SJCRH30 (cell line): ENCODE measurements at places on chromosomes 13 and 19. TPM values are rescaled to one million over a fixed set of nuclear protein-coding genes. Genes with fewer than 3 reads are reported as not detected.

GRCh38 chr19:46036744-46037128 is 4.1 kb downstream of the IGFL4 start:
- H3K27me3 ChIP-seq: no peaks in the 10 kb centered on the region
- H3K36me3 ChIP-seq: no peaks in the 10 kb centered on the region
- H3K27ac ChIP-seq: peak overlapping the region; percentile 50
- no peak overlapping the region for H3K4me3 ChIP-seq

GRCh38 chr13:79725841-79726240 is 244.9 kb downstream of the NDFIP2 start:
- H3K27me3 ChIP-seq: no peaks in the 10 kb centered on the region
- no peak for DNase-seq
- peaks cover 47% of the 10 kb centered on the region for H3K4me1 ChIP-seq
- H3K36me3 ChIP-seq: no peaks in the 10 kb centered on the region
- H3K4me3 ChIP-seq: no peak overlapping the region

GRCh38 chr19:6267552-6268381 is 12.0 kb downstream of the MLLT1 start:
- H3K4me1 ChIP-seq: no peaks in the 10 kb centered on the region
- no peak for DNase-seq
- no peak overlapping the region for H3K27ac ChIP-seq
- peaks cover 10% of the 10 kb centered on the region for H3K36me3 ChIP-seq
- no peak overlapping the region for H3K4me3 ChIP-seq

CEACAM4 gene
- total RNA-seq: not detected in 2 replicates

DNA sequence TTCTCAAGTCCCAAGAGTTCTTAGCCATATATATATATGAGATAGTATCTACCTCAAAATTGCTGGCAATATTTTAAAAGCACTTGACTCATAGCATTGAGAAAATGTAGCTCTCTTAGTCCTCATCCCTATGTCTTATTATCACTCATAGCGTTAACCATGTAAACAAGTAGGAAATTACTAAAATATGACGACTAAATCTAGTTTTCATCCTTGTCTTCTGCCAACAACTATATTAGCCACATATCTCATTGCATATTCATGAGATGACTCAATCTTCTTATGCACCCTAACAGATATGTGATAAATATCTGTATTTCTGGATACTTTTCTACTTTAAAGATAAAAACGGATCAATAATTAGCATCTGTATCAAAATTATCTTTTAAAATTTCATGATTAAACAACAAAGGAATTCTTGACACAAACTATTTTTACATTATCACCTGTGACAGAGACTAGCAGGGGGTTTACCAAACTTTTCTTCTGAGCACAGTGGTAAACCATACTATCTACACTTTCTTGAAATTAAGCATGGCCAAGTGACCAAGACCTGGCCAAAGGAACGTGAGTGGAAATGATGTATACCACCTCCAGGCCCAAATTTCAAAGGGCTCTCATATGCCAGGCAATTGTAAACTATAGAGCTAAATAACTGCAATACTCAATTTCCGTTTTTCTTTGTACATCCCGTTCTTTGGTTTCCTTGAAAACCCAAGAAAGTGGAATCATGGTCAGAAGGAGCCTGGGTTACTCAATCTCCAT is 45.7 kb downstream of the ZC3H13 start:
- no peaks in the 10 kb centered on the region for H3K27me3 ChIP-seq
- peaks cover 40% of the 10 kb centered on the region for H3K36me3 ChIP-seq
- H3K4me1 ChIP-seq: no peaks in the 10 kb centered on the region
- no peak for DNase-seq
- H3K4me3 ChIP-seq: no peak overlapping the region

DNA sequence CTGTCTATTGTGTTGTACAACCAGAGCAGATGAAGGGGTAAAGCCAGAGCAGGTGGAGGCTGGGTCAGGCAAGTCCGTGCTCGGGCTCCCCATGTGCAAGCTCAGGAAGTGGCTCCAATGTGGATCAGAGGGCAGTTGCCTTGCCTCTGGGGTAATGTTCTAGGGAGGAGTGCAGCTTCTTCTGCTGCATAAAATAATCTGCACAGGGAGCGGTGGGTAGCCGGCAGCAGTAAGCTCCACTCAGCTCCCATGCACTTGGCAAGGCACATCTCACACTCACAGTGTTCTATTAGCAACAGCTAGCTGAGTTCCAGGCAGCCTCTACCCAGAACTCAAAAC is 565.3 kb upstream of the SLITRK1 start:
- no peak overlapping the region for H3K4me3 ChIP-seq
- H3K27ac ChIP-seq: no peak overlapping the region
- H3K27me3 ChIP-seq: no peaks in the 10 kb centered on the region
- no peak for DNase-seq

DNA sequence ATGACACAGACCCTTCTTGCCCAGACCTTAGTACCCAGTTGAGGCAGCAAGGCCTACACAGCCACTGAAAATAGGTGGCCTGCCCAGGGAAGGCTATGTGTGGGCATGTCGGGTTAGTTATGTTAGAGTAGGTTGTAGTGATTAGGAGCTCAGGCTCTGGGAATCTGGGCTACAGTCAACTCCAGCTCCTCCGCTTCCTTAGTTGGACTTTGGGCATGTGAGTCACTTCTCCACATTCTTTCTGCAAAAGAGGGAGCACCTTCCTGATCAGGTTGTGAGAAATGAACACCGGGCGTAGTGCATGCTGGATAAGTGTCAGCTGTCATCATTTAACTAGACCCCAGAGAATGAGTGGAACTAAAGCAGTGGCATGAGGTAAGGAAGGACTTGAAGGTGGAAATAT is 64.8 kb downstream of the ARHGAP35 start:
- H3K27ac ChIP-seq: no peak overlapping the region
- H3K4me3 ChIP-seq: no peak overlapping the region
- DNase-seq: no peak
- H3K4me1 ChIP-seq: 0 out of 2 replicates have a peak, but pooled peaks cover 3% of the 10 kb centered on the region
- peaks cover 29% of the 10 kb centered on the region for H3K36me3 ChIP-seq

THSD1 gene
- 9.9 and 12.2 TPM in 2 replicates for total RNA-seq

- no peak overlapping the region for H3K4me3 ChIP-seq
- H3K27me3 ChIP-seq: no peaks in the 10 kb centered on the region
- no peak for DNase-seq
- H3K27ac ChIP-seq: no peak overlapping the region
These were observed 86.7 kb downstream of the GNG7 start for GRCh38 chr19:2615782-2616181.

- H3K36me3 ChIP-seq: peaks cover 21% of the 10 kb centered on the region
- peaks cover 3% of the 10 kb centered on the region; the same call in 1 of the 2 replicates for H3K4me1 ChIP-seq
- H3K27ac ChIP-seq: no peak overlapping the region
- no peak overlapping the region for H3K4me3 ChIP-seq
These were observed 1.6 kb upstream of the EPN1 start for GRCh38 chr19:55673465-55673864.

DNA sequence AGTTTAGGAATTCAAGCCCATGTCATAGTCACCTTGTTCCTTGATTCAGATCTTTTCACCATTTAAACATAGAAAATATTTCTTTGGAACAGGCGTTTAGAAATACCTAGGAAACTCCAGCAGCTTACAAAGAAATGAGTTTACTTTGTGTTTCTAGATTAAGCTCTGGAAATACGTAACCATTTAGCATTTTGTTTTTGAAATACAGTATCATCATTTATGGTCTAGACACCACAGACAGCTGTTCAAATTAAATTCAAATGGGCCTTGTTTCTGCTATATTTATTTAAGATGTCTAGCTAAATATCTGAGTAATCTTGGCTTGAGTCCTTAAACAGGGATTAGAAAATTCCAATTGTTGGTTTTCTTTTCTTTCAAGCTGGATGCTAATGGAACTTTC is 228.5 kb downstream of the NDFIP2 start:
- peak overlapping the region; percentile 95 for H3K27ac ChIP-seq
- no peaks in the 10 kb centered on the region for H3K36me3 ChIP-seq
- H3K27me3 ChIP-seq: no peaks in the 10 kb centered on the region
- no peak overlapping the region for H3K4me3 ChIP-seq

- no peaks in the 10 kb centered on the region for H3K36me3 ChIP-seq
- no peaks in the 10 kb centered on the region for H3K27me3 ChIP-seq
- no peak overlapping the region for H3K4me3 ChIP-seq
- no peaks in the 10 kb centered on the region for H3K4me1 ChIP-seq
- no peak overlapping the region for H3K27ac ChIP-seq
These were observed 422.1 kb downstream of the COG6 start for GRCh38 chr13:40077396-40078027.

- no peaks in the 10 kb centered on the region for H3K36me3 ChIP-seq
- H3K4me1 ChIP-seq: no peaks in the 10 kb centered on the region; the same call in 1 of the 2 replicates
- H3K27me3 ChIP-seq: no peaks in the 10 kb centered on the region
- no peak overlapping the region for H3K4me3 ChIP-seq
- no peak overlapping the region for H3K27ac ChIP-seq
- DNase-seq: no peak
These were observed 6.9 kb upstream of the TNFRSF19 start for GRCh38 chr13:23563085-23563845.

GRCh38 chr13:70408865-70409264 is 300.6 kb upstream of the KLHL1 start:
- H3K4me1 ChIP-seq: peaks cover 3% of the 10 kb centered on the region; the same call in 1 of the 2 replicates
- no peak overlapping the region for H3K4me3 ChIP-seq
- no peaks in the 10 kb centered on the region for H3K27me3 ChIP-seq
- no peak overlapping the region for H3K27ac ChIP-seq
- DNase-seq: no peak

- no peak overlapping the region for H3K27ac ChIP-seq
- no peak overlapping the region for H3K4me3 ChIP-seq
- no peaks in the 10 kb centered on the region for H3K36me3 ChIP-seq
- no peaks in the 10 kb centered on the region for H3K27me3 ChIP-seq
- DNase-seq: no peak
- H3K4me1 ChIP-seq: no peaks in the 10 kb centered on the region
These were observed 446.4 kb downstream of the COG6 start for GRCh38 chr13:40101708-40102359.

DNA sequence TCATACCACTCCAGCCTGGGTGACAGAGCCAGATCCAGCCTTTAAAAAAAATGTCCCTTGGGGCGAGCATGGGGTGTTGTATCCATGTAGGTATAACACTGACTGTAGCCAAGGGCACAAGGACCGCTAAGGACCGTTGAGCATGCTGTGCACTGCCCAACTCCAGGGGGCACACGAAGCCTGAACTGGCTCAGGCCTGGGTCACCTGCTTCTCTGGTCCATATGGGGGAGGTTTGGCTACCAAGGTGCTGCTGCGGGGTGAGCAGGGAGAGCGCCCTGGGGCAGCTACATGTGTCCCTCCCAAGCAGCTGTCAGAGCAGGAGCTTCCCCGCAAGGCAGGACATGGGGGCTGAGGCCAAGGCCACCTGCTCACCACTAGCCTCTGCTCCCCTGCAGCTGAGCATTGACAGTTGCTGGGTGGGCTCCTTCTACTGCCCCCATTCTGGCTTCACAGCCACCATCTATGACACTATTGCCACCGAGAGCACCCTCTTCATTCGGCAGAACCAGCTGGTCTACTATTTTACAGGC is 16.3 kb downstream of the CATSPERG start:
- peaks cover 8% of the 10 kb centered on the region; the same call in 1 of the 2 replicates for H3K27me3 ChIP-seq
- no peak overlapping the region for H3K4me3 ChIP-seq
- DNase-seq: peak; percentile 68
- peaks cover 8% of the 10 kb centered on the region for H3K4me1 ChIP-seq

- H3K27me3 ChIP-seq: no peaks in the 10 kb centered on the region
- DNase-seq: no peak
- H3K4me1 ChIP-seq: no peaks in the 10 kb centered on the region
- H3K27ac ChIP-seq: no peak overlapping the region
- no peaks in the 10 kb centered on the region for H3K36me3 ChIP-seq
These were observed 170.6 kb upstream of the TMTC4 start for GRCh38 chr13:100845128-100845757.

DNA sequence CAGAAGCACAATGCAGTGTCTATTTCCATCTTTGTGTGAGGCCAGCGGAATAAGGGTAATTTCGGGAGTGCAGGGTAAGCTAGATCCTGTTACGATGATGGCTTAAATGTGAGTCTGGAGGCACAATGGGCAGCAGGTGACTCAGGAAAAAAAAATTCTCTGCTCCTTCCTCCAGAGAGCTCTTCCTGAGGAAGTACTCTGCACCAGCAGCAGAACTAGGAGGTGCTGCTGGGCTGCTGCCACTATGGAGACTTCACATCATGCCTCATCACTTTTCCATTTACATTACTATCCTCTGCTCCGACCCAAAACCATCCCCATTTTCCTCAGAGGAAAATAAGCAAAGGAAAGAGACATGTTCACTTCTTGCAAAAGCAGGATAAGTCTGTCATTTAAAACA is 282.0 kb downstream of the DNAJC15 start:
- H3K27ac ChIP-seq: no peak overlapping the region

DNA sequence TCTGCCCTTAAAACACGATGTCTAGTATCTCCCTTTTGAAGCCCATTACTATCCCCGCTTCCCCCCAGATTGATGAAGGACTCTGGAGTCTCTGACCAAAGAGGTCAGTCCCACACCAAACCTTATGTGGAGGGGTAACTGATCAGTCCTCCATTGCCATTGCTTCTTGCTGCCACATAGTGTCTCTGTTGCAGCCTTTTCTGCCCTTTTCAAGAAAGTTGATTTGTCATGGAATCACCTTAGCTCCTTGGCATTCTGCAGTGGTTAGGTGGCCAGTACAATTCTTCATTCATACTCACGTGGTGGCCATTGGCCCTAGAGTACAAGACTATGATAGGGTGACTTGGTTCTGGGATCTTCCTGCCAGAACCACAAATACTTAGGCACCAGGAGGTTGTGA is 8.4 kb upstream of the HTR2A start:
- H3K27ac ChIP-seq: no peak overlapping the region
- no peak for DNase-seq
- H3K4me1 ChIP-seq: no peaks in the 10 kb centered on the region
- H3K4me3 ChIP-seq: no peak overlapping the region

GRCh38 chr13:75512253-75512652 is 25.4 kb downstream of the COMMD6 start:
- no peak overlapping the region for H3K4me3 ChIP-seq
- no peak overlapping the region for H3K27ac ChIP-seq
- no peak for DNase-seq
- no peaks in the 10 kb centered on the region for H3K4me1 ChIP-seq

DNA sequence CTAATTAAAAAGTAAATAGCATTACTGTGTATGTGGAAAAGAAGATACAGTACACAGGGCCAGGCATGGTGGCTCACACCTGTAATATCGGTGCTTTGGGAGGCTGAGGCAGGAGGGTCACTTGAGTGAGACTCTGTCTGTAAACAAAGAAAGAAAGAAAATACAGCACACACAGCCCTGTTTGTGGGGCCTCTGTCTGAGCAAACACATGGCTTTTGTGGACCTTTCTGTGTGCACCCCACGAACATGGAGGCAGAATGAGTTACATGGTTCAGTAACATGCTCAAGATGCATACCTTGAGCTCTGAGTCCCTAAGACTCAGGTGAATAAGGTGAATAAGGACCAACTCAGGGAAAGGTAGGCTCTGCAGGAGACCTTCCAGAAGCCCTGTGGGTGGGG is 20.0 kb upstream of the AMER2 start:
- H3K4me1 ChIP-seq: no peaks in the 10 kb centered on the region
- H3K27me3 ChIP-seq: peaks cover 21% of the 10 kb centered on the region
- no peak overlapping the region for H3K27ac ChIP-seq
- no peak overlapping the region for H3K4me3 ChIP-seq
- no peak for DNase-seq

MVB12A gene
- 34.4 and 41.2 TPM in 2 replicates for total RNA-seq

B3GNT8 gene
- total RNA-seq: 10.6 TPM in 2 replicates

- no peak for DNase-seq
- no peak overlapping the region for H3K4me3 ChIP-seq
- no peaks in the 10 kb centered on the region for H3K36me3 ChIP-seq
- no peak overlapping the region for H3K27ac ChIP-seq
These were observed 1700.1 kb upstream of the PRR20A start for GRCh38 chr13:55440465-55441085.
